Esophagus squamous epithelium (tissue), 5 donors: ENCODE measurements at places on chromosomes 13 and 19. TPM values are rescaled to one million over a fixed set of nuclear protein-coding genes. Genes with fewer than 3 reads are reported as not detected.

GRCh38 chr19:15995536-15995935 lies 46.7 kb downstream of the OR10H4 start:
- no peak for DNase-seq

GRCh38 chr19:22422211-22422610 lies at the start of gene ZNF98:
Gene ZNF98 (minus strand): TSS chr19:22422346. CDS start chr19:22422224, 122 bp downstream.
- no peak for DNase-seq

The ZNF442 gene
- total RNA-seq, result 1.7 TPM

The ZNF506 gene
- total RNA-seq, result 21.4 TPM

GRCh38 chr13:36665630-36666029 lies 8.2 kb upstream of the SERTM1 start:
- no peak for DNase-seq

DNA sequence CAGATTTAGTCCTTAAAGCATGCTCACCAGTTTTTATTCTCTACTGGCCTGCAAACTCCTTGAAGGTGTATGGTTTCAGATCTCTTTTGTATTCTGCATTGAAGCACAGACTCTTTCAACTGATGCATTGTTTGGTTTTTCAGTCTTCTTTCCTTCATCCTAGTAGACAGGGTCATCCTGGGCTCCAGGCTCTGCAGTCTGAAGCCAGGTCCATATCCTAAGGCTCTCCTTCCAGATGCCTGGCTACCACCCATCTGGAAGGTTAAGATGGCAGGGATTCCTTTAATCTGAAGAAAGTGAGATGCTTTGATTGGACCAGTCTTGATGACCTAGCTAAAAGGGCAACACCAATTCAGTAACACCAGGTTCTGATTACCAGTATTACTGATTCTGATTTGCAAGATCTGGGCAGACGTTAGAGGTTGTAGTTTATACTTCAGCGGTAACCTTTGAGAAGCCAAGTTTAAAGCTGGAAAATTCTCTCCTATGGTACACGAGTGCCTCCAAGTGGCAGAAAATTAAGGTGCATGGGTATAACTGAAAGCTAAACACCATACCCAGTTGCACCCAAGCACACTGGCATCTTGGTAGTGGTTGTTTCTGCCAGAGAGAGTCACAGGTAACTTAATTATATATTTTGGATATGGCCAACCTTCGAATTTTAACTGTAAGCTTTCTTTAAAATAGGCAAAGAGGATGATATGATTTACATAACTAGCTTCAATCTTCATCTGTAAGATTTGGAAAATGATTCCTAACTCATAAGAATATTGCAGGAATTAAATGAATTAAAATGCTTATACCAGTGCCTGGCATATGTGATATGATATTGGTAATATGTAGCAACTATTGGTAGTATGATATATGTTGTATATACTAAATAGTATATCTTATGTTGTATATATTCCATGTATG lies 1651.9 kb upstream of the MIR17HG start:
- DNase-seq, result no peak

GRCh38 chr13:94704377-94705080 lies 7.8 kb downstream of the SOX21 start:
- DNase-seq, result no peak

DNA sequence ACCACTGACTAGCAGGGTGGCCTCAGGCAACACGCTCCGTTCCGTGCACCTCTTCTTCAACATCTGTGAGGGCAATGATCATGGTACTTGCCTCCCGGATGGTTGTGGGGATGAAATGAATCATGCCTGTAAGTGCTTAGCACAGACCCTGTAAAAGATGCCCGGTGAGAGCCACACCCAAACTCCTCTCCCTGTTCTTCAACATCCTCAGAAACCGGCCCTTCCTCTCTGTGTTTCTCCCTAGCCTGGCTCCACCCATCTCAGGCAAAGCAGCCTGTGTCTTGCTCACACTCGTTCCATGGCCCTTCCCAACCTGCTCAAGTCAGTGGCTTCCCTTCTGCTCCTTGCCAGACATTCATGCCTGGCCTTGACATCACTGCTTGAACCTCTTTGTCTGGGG lies 5.8 kb upstream of the DMKN start:
- DNase-seq, result no peak

GRCh38 chr19:788983-789700 lies 8.1 kb upstream of the PTBP1 start:
- DNase-seq, result no peak

The ZNF439 gene
- 1.6 TPM for total RNA-seq

The DPF1 gene
- total RNA-seq, result 0.44 TPM

- no peak for DNase-seq
These were observed 55.9 kb downstream of the COL4A2 start for GRCh38 chr13:110363010-110363409.
